Hematopoietic multipotent progenitor cell treated with erythropoietin and hydrocortisone succinate and interleukin-3 and kit ligand, for 8 days (in vitro differentiated cells): ENCODE measurements at places on chromosomes 3 and 15.

DNA sequence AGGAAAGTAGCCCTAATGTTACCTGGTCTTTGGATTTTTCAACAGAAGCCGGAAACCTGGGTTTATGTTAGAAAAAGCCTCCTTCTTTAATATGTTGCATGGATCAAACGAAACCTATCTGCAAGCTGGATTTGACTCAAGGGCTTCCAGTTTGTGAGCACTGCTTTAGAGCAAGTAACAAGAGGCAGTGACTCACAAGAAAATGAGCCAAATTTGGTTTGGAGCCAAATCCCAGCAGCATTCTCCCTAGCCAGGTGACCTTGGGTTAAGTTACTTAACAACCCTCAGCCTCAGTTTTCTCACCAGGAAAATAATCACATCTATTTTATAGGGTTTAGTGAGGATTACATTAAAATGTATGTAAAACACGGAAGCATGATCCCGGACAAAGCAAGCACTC lies 215.2 kb upstream of the PRICKLE2 start:
- DNase-seq = no peak

GRCh38 chr3:32532434-32532833 lies 29.8 kb upstream of the CMTM6 start:
- DNase-seq = no peak

DNA sequence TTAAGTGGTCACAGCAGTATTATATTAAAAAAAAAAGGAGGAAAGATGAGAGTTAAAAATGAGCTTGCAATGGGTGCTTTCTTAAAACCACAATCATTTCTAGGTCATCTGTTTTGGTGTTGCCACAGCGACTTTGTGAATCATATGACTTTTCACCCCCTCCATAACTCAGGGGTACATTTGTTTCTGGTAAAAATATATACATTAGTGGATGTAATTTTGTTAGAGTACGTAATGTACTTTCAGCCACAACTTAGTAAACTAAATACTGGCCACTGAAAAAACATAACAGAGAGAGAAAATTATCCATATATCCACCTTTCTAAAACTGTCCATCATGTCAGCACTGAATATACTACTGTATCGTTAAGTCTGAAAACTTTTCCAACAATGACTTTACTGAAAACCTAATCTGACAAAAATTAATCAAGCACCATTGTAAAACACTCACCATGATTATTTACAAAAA lies 3.4 kb downstream of the ANKRD28 start:
- peak; percentile 57 for DNase-seq

DNA sequence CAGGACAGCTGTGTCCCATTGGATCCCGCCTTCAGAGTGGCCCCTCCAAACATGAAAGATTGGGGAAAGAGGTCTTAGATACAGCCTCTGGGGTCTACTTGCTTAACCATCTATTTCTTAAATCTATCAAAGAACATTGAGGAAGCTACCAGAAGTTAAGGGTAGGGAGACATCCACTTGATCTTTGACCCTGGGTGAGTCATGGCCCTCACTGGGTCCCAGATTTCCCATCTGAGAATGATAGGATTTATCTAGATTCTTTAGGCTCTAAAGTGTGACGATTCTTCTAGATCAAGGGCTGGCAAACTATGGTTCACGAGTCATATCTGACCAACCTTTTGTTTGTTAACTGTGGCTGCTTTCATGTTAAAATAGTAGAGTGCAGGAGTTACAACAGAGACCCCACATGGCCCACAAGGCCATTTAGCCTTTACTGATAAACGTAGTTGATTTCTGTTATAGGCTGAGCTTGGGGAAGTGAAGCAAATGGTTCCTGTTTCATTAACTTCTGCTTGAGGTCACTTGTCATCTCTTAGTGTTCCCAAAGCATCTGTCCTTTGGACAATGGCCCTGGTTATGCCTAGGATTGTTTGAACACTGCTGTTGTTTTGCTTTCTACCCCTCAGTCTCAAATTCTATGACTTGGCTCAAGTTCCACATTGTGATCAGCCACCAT lies 8.0 kb downstream of the MUC13 start:
- no peak for DNase-seq

- no peak for DNase-seq
Measured at GRCh38 chr3:21158861-21159542, 592.0 kb downstream of the ZNF385D start.

DNA sequence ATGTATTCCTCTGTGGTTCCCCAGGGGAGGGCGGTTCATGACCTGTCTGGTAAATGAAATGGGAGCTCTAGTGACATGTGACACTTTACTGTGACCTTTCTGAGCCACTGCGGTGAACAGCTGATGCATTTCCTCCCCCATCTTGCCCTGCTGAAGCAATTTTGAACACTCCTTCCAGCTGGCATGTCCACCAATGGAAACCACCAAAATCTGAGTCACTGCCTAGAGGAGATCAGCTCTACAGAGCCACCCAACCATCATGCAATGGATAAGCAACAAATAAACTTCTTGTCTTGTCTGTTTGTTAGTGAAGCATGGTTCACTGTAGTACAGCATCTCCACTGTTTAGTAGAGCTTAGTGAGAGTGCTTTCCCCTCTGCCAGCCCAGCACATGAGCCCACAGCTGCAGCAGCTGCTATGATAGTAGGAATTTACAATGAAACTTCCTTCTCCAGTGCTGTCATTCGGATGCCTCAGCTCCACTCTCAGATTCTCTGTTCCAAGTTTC lies 479.4 kb downstream of the NTRK3 start:
- DNase-seq = no peak

GRCh38 chr3:124299831-124300230 lies 307.9 kb upstream of the ROPN1 start:
- DNase-seq = no peak

DNA sequence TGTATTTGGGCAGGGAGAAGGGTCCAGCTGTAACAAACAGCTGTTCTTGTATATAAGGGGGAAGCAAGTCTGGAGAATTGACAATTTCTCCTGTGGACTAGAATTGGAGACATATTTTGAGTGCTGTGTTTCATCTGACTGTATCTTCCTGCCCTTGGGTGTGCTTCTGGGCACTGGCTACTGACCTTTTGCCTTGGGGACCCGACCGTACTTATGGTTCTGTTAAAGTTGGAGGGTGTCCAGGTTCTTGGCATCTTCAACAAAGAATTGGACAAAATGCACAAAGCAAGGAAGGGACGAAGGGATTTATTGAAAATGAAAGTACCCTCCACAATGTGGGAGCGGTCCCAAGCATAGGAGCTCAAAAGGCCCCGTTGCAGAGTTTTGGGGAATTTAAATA lies 31.0 kb downstream of the MAP2K1 start:
- no peak for DNase-seq

DNA sequence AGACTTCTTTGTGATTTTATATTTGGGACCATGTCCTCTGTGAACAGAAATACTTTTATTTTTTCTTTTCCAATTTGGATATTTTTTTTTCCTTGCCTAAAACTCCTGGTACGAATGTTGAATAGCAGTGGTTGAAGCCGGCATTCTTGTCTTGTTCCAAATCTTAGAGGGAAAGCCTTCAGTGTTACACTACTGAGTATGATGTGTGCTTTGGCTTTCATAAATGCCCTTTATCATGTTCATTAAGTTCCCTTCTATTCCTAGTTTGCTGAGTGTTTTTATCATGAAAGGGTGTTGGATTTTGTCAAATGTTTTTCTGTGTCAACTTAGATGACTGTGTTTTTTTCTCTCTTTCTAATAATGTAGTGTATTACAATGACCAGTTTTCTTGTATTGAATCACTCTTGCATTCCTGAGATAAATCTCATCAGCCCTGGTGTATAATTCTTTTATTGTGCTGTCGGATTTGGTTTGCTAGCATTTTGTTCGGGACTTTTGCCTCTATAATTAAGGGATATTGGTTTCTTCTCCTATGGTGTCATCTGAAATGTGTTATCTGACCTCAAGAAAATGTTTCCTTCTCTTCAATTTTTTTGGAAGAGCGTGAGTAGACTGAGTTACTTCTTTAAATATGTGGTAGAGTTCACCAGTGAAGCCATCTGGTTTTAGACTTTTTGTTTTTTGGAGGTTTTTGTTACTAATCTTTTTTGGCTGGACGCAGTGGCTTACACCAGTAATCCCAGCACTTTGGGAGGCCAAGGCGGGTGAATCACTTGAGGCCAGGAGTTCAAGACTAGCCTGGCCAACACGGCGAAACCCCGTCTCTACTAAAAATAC lies 33.3 kb downstream of the MAP1A start:
- no peak for DNase-seq

DNA sequence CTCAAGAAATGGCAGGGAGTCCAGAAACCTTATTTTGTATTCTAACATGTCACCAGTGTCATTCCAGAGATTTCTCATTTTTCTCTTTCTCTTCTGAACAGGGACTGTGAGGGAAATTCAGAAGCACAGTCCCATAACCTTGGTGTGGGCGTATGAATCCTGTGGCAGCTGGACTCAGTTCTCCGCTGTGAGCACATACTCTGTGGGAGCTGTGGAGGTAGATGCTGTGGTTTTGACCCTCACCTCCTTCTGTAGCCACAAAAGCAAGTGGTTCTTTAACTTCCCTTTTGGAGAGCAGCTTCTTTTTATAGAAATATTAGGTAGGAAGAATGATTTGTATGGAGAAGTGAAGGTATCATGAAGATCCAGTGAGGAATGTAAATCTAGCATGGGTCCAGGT lies 13.4 kb downstream of the TMEM207 start:
- no peak for DNase-seq

DNA sequence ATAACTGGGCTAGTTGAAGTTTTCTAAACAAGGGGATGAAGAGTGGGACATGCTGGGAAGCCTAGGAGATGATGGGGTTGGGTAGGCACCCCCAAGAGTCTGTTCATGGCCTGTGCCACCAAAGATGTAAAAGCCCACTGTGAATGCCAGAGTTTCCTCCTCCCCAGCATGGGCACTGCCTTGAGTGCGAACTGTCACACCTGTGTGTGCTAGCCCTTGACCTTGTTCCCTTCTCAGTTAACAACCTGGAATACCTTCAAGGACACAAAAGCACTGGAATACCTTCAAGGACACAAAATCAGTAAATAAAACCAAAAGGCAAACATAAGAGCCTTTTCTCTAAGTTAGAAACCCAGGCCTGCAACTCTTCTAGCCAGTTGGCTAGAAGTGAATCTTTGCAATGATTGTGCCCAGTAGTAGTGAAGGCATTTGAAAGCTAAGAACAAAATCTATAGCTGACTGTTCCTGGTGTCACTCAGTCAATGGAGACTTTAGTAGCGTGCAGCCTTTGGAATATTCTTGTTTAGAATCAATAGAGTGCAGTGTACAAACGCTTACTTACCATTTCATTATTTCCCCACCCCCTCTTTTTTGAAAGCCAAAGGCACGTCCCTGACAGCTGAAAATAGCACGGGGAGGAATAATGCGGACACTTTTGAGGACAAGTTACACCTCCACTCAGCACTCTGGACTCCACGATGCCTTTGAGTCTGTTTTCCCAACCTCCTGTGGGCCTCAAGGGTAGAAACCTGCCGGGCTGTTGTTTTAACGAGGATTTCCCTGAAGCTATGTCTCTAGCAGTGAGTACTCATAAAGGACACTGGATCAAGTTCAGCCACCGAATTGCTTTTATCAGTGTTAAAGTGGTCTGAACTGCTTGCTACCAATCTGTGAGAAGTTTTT lies 24.2 kb downstream of the PSMD6 start:
- no peak for DNase-seq

DNA sequence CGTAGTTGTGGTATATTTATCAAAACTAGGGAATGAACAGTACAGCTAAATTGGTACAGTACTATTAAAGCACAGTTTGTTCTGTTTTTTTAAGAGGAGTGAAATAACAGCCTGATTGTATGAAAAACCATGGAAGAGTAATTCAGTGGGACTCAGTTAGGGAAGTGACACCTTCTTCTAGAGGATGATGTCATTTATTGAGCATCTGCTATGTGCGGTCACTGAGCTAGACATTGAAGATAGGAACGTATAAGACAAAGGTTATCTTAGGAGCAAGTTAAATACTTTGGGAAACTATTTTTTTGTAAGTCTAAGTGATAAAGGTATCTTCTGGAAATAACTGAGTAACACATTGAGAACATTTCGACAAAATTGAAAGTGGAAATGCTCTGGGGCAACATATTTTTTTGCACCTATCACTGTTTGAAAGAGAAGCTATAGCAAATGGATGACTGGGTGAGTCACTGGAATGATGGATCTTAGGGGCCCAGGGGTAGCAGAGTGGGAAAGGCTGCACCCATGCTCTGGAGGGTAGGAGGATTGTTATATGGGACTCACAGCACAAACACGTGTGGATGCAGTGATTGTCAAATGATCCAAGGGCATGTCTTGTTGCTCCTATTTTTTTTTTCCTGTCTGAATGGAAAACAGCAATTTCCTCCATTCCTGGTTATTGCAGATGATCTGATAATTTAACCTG lies 43.0 kb downstream of the OXNAD1 start:
- no peak for DNase-seq

DNA sequence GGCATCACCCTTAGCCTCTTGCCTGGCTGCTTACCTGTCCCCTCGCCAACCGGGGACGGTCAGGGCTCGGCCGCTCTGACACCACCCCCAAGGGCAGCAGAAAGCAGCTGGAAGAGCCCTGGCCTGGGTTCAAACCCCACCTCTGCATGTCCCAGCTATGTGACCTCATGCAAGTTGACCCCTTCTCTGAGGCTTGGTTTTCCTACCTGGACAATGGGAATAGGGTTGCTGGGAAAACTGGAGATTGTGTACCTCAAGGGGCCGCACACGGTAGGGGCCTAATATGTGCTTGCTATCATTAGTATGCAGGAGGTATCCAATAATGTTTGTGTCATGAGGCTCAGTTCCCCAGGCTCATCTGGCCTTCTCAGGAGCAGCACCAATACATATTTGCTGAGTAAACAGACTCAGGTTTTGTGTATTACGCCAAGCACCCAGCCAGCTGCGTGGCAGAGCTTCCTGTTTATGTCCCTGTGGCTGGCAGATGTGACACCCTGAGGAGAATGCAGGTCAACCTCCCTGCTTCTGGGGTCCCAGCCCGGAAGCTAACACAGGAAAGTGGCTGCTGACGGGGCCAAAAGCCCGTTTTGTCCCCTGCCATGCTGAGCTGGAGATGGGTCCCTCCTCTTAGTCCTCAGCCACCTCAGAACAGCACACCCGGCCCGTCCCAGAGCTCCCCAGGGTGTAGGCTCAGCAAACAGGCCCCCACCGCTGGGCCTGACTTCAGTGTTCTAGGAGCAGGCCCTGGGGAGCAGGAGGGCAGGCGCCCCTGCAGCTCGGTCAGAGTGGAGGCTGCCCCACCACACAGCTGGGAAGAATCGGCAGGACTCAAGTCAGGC lies 29.7 kb downstream of the PLXND1 start:
- DNase-seq = peak; percentile 55

DNA sequence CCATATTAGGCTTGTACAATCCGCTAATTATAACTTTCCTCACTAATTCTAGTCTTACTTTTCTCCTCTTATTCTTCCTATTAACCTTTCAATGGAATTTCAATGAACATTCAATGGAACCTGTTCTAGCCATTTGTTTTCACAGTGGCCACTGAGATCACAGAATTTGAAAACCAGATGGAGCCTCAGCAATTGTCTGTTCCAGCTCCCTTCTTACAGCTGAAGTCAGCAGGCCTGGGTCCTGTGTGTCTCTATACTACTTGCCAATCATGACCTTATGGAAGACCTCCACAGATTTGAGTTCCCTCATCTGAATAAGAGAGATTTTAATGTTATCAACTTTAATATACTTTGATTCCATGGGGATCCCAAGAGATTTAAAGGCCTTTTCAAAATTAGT lies 36.6 kb downstream of the TJP1 start:
- no peak for DNase-seq

- DNase-seq = no peak
Measured at GRCh38 chr3:101819649-101820206, 29.6 kb upstream of the NFKBIZ start.

- no peak for DNase-seq
Measured at GRCh38 chr3:29804044-29804443, 523.2 kb downstream of the RBMS3 start.
